ENCODE measurements at places on chromosomes 3 and 15.
A peak's percentile ranks its signal among the peaks of the same experiment; 100 is the strongest.

- DNase-seq, result no peak
These were observed 18.1 kb upstream of the SLC22A13 start for GRCh38 chr3:38247366-38248035.

- no peak for DNase-seq
These were observed 631 bp downstream of the AGBL1 start for GRCh38 chr15:86080302-86080701.

GRCh38 chr3:107986505-107986904 is 104.3 kb downstream of the CD47 start:
- no peak for DNase-seq

GRCh38 chr15:100767001-100767825 is 112.4 kb upstream of the ALDH1A3 start:
- DNase-seq, result no peak

- no peak for DNase-seq
These were observed 141.7 kb downstream of the WDR76 start for GRCh38 chr15:43968551-43968950.

GRCh38 chr15:57943171-57943570 is 122.3 kb downstream of the ALDH1A2 start:
- DNase-seq, result no peak

GRCh38 chr15:99657996-99658395 is 75.2 kb downstream of the LYSMD4 start:
- DNase-seq, result no peak

GRCh38 chr3:185094697-185095096 is 58.2 kb downstream of the C3orf70 start:
- no peak for DNase-seq

GRCh38 chr3:168362661-168363247 is 267.0 kb upstream of the GOLIM4 start:
- DNase-seq, result no peak

DNA sequence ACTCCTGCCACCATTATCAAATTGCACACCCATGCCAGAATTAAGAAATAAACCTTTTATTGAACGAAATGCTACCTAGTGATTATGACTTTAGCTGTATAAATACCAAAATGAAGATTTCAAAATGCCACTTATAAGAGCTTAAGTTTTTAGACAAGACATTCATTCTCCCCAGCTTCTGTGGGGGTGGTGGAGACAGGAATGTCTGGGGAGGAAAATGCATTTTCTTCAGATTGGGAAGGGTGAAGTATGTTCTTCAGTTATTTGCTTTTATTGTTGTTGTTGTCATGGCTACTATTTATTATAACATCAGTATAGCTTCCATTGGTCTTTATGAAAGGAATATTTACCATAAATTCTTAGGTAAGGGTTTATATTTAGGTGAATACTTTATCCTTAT is 132.7 kb upstream of the GMNC start:
- no peak for DNase-seq

GRCh38 chr15:72958634-72959033 is 93.6 kb upstream of the NEO1 start:
- no peak for DNase-seq

GRCh38 chr15:83947156-83947555 is 288.4 kb upstream of the GOLGA6L4 start:
- DNase-seq, result no peak

DNA sequence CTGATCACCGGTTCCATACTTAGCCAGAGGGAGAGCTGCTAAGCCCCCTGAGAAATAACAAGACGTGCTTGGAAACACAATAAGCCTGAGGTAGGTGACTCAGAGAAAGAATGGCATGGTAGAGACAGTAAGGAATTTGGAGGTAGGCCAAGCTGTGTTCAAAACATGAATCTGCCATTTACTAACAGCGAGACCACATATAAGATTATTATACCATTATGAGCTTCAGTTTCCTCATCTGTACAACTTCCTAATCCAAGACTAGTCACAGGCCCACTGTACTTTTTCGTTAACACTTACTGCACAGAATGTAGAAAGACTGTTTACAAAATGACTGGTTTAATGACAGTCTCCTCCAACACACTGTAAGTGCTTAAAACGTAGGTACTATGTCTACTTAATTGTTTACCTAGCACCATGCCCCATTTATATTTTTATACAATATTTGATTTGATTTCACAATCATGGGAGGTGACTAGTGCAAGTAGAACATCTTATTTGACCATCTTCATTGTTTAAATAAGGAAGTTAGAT is 25.7 kb downstream of the ATOSA start:
- no peak for DNase-seq

- DNase-seq, result no peak
These were observed 183.9 kb downstream of the SHQ1 start for GRCh38 chr3:72664184-72664975.

- peak; percentile 47 for DNase-seq
These were observed 3.6 kb downstream of the GNAT1 start for GRCh38 chr3:50194903-50195500.

DNA sequence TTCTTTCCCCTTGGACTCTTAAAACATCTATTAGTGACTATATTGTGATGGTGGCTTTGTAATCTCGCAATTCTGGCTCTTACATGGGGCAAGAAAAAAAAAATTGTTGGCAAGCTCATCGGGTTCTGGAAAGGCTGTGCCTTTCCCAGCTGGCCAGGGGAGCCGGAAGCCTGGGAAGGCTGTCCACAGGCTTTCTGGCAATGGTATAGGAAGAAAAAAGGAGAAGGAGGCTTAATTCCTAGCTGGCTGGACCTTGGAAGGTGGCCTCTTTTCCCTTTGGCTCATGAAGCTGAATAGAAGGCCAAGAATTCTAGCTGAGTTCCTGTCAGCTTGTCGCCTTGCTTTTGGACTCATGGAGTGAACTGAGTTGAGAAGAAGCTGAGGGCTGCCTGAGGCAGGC is 243.5 kb upstream of the SEMA6D start:
- no peak for DNase-seq

DNA sequence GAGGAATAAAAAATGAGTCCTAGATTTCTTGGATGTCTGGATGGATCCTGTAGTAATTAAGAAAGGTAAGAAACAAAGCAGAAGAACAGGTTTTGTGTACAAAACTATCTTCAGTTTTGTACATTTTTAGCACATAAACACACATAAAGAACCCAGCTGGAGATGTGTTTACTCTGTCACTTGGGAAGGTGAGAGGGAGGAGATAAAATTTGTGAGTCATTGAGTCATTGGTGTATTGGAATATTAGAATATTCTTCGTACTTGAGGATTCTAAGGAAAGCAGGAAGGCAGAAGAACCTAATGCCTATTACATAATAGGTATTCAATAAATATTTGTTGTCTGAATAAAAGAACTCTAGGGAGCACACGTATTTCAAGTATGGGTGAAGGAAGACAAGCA is 17.4 kb downstream of the APPL1 start:
- DNase-seq, result no peak

DNA sequence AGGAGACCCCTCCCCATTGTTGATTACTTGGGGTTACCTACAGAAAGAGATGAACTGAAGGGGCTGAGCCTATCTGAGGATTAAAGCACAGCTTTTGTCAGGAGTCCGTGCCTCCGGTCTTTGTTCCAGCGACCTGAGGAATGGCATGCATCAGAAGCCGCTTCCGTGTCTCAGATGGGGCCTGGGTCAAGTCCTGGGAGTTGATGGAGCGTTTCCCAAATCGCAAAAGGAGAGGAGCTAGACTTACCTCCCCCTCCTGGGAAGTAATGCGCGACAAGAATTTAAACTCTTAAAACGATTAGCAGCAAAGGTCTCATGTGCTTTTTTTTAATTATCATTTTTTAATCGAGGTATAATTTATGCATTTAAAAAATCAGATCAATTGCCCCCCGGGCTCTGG is 983 bp upstream of the ALDH1A3 start:
- no peak for DNase-seq

DNA sequence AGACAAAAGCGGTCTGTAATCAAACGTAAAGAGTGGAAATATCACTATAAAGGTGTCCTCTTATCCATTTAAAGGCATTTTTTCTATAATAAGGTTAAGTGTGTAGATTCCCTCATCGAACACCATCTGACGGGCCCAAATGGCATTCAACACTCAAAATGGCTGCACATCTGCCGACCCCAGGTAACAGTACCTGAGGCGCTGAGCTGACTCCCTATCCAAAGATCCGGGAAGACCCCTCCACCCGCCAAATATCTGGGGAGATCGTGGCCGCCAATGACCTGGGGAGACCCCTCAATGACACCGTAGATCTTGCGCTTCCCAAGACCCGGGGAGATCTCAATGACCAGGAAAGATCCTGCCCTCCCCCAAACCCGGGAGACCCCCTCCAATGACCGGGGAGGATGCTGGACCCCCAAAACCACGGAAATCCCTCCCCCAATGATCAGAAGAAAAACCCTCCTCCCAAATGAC is 476 bp downstream of the IP6K2 start:
- DNase-seq, result peak; percentile 22

- DNase-seq, result no peak
These were observed 36.3 kb upstream of the TSC22D2 start for GRCh38 chr3:150371741-150372254.

GRCh38 chr3:105806359-105806758 is 62.5 kb downstream of the CBLB start:
- DNase-seq, result peak; percentile 31
